ENCODE measurements at places on chromosomes 2 and 18. TPM values are rescaled to one million over a fixed set of nuclear protein-coding genes. Genes with fewer than 3 reads are reported as not detected.

The ANTXR1 gene
- 278 TPM for polyA plus RNA-seq

The ANO7 gene
- 1.9 TPM for polyA plus RNA-seq

The ZNF892 gene
- 4.7 TPM for polyA plus RNA-seq

The C1QL2 gene
- polyA plus RNA-seq = not detected

The STON1 gene
- polyA plus RNA-seq = 22.8 TPM

The KRTCAP3 gene
- polyA plus RNA-seq = 5.4 TPM

The IL1R2 gene
- 0.23 TPM for polyA plus RNA-seq

The SPP2 gene
- not detected for polyA plus RNA-seq

The CNGA3 gene
- polyA plus RNA-seq = not detected

The CD8A gene
- polyA plus RNA-seq = 0.44 TPM

The RBM44 gene
- 0.49 TPM for polyA plus RNA-seq

The GAREM2 gene
- 6.7 TPM for polyA plus RNA-seq

The FIGN gene
- 10.2 TPM for polyA plus RNA-seq

The CPO gene
- 2.0 TPM for polyA plus RNA-seq

The LTBP1 gene
- 96.6 TPM for polyA plus RNA-seq
